ENCODE measurements at places on chromosomes 13 and 19.

- DNase-seq: no peak
Observed at GRCh38 chr13:50162001-50162400, 146.8 kb downstream of the KCNRG start.

GRCh38 chr13:49058761-49059160 is 83.0 kb downstream of the FNDC3A start:
- DNase-seq: no peak

DNA sequence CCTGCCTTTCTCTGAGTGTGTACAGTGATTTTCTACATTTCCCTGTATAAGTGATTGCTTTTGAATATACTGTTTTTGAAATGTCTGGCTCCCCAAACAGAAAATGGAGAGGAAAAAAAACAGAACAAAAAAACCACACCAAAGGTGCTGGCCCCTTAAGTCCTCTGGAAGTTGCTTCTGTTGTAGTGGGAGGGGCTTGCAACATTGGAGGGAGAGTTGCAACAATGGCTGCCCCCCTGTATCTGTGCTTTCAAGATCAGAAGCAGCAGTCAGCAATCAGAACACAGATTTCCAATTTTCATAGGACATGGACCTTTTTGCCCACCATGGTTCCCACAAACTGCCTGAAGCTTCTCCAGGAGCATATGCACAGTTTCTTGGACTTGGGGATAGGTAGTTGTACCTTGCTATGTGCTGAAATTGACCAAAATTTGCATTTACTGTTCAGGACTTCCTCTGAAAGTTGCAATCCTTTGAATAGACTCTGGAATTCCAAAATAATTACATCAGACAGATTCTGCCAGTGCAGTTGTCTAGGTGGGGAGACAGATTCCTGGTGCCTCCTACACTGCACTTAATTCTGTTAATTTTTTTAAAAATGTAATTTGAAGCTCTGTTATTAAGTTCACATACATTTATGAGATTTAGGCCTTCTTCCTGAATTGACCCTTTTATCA is 13.8 kb downstream of the BIVM start:
- DNase-seq: peak; percentile 35

DNA sequence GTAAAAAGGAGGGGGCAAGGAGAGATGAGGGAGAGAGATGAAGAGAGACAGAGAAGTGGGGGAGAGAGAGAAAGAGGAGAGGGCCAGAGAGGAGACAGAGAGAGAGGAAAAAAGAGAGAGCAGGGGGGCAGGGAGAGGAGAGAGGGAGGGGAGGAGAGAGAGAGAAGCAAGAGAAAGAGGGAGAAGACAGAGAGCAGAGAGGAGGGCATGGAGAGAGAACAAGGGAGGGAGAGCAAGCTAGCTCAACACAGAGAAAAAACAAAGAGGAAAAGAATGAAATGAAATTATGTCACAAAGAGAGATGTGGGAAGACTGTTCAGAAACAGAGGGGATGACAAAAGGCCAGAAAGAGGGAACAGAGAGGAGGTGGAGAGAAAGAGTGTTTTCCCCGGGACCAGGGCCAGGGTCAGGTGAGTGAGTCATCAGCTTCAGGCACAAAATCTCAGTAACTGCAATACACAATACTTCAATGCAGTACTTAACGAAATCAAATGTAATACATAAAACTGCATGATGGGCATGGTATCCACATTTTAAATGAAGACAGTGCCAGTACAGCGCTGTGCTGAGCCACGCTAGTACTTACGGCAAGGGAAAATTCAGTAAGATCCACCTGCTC is 4.8 kb downstream of the KLK7 start:
- DNase-seq: no peak

DNA sequence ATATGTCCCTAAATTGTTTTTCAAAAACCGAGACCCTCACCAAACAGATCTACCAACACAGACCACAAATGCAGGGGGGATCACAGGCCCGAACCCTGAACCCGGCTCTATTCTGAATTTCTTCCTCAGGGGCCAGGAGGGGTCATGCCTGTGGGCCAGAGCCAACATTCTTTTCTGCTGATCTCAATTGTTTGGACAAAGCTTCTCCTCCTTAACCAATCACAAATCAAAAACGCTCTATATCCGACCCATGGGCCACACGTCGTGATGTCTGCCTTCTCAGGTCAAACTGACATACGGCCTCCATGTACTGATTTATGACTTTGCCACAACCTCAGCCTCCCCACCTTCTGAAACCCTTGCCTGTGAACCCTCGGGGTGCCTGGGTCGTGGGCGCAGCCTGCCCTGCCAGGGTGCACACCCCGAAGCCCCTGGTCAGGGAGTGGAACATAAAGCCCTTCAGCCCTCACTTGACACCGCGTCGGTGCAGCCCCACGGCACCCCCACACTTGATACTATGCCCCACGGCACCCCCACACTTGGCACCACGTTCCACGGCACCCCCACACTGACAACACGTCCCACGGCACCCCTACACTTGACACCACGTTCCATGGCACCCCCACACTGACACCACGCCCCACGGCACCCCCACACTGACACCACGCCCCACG is 58.4 kb upstream of the C13orf46 start:
- DNase-seq: peak; percentile 67

- no peak for DNase-seq
Observed at GRCh38 chr19:18231775-18232174, 5.5 kb upstream of the PDE4C start.

- no peak for DNase-seq
Observed at GRCh38 chr19:18486746-18487145, 35.1 kb downstream of the ELL start.

DNA sequence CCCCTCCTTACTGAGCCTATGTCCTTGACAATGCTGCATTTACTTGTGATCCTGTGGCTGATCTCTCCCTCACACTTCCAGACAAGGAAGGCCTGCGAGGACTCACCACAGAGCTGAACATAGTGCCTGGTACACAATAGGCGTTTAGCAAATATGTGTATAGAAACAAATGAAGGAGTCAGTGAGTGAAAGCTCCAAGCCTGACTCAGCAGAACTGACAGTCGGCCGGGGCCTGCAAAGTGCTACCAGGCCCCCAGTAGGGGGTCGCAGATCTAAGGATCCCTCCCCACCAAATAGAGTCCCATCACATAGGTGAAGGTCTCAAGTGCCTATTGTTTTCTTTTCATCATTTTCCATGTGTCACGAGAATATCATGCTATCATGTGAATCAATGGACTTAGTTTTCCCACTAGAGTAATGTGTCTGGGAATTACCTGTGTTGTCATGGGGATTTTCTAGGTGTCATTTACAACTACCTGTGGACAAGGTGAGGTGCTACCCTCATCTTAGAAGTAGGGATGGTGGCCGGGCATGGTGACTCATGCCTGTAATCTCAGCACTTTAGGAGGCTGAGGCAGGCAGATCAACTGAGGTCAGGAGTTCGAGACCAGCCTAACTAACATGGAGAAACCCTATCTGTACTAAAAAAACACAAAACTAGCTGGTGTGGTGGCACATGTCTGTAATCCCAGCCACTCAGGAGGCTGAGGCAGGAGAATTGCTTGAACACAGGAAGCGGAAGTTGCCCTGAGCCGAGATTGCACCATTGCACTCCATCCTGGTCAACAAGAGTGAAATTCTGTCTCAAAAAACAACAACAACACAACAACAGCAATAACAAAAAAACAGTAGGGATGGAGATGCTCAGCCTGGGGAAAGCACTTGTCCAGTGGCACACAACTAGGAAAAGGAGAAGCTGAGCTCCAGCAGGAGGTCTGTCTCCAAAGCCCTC is 50.3 kb upstream of the CYP2A7 start:
- DNase-seq: no peak

GRCh38 chr19:49327878-49328544 is 3.0 kb upstream of the SLC6A16 start:
- no peak for DNase-seq
